ENCODE measurements at places on chromosomes 1 and 21.

GRCh38 chr1:69743146-69743545 lies 175.4 kb downstream of the LRRC7 start:
- no peak for DNase-seq

GRCh38 chr1:155308493-155309422 lies at the start of gene FDPS:
Gene FDPS (plus strand): TSS chr1:155308866. CDS start chr1:155309790, 924 bp downstream.
- peak; percentile 94 for DNase-seq

GRCh38 chr1:145690587-145691558 lies 16.3 kb downstream of the PDZK1 start:
- peak; percentile 56 for DNase-seq

DNA sequence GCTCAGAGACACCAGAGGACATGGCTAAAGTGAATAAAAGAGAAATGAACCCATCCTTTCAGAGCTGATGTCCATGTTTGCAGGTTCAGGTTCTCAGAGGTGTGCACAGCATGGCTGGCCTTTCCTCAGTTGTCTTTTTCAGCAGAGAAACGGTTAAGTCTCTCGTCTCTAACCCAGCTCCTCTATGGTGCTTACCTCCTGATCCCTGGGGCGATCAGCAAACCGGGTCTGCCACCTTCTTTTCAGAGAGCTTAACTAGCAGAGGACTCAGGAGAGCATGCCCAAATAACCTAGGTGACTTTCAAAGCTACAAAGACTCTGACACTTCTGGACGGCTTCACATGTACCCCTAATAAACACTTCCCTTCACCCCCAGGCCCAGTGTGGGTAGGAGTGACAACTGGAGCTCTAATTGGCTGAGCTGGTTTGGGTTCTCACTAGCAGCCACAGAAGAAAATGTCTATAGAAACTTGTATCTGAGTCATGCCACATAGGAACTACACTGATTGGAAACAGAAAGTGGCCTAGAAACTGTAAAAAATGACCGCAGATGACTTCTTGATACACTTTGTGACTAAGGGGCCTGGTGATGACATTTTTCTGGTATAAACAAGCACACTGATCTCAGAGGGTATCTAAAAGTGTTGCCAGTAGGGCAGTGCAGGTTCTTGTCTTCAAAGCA lies at the start of gene AIM2:
TSS of gene AIM2 (minus strand) at position 329 of the 682 bp plus-strand sequence. CDS start 3,267 bp downstream, outside the sequence.
- no peak for DNase-seq

DNA sequence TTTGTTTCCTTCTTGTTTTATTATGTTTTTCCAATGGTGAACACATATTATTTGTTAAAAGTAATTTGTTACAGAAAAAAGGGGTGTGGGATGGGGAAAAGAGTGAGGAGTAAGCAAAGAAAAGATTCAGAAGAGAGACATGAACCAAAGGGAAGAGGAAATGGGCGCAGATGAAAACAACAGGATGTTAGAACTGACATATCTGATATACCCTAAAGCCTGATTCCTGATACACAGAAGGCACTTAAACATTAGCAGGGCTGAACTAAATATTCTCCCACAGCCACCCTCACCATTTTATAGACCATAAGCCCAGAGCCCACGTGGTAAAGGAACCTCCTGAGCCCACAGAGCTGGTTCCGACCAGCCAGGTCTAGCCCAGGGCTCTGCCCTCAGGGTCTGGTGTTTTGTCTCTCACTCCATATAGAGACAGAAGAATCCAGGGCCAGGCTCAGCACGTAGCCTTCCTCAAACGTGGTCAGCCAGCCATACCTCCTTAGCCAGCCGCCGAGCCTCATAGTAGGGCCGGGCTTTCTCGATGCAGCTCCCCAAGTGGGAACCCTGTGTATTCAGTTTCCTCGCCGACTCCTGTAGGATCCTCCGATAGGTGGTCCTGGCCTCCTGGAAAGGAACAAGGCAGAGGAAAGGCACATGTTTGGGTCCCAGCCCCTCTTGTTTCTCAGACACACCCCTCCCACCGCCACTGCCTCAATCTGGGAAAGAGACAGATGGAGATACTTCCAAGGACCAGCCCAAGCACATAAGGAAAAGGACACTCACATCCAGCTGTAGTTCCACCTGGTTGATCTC lies 9.5 kb downstream of the SH3BP5L start:
- no peak for DNase-seq

DNA sequence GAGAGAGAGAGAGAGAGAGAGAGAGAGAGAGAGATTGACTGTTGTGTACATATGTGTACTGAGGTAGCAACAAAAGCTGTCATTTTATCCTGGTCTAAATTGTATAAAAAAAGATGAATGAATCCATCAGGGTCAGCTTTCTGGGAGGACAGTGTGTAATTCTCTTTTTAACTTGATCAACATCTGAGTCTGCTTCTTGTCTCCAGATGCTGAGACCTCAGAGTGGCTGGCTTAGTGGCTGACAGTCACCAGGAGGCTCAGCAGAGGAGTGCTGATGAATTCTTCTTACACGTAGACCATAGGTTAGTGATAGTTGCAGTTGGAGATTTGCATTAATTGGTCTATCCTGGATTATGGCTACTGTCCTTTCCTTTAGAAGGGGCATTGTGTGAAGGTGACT lies 28.5 kb upstream of the PLXNA2 start:
- no peak for DNase-seq

- DNase-seq = no peak
Measured at GRCh38 chr1:37255868-37256267, 218.5 kb upstream of the ZC3H12A start.

DNA sequence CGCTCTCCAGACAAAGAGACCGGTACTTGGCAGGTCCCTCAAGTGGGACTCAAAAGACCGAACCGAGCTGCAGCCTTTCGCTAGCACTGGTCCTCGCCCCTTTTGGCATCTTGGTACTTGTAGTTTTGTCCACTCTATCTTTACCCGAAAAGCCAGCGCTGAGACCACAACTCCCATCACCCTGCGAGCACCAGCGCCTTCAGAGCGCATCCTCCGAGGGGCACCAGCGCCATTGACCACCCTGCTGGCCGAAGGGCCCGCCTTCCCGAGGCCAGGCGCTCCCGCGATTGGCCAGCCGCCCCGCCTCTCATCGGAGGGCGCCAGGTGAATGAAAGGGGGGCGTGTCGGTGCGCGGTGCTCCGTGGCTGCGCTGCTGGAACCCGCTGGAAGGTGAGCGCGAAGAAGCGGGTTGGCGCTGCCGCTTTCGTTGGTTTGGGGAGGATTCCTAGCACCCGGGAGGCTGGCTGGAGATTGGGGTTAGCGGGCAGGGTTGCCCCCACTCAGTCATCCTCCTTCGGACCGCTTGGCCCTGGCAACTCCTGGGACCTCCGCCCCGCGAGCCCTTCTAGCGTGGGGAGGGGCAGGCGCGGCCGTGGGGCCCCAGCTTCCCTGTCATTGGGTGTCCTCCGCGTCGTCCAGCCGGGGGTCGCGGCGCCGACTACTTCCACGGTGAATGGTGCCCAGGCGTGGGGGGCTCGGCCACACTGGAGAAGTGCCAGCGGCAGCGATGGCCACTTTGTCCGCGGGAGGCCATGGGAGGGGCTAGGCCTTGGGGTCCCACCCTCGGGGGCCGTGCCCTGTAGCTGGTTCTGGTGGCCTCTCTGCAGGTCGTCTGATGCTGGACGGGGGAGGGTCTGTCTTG lies at the start of gene ZBTB8B:
TSS of gene ZBTB8B (plus strand) at position 357 of the 862 bp plus-strand sequence. CDS start 5,553 bp downstream, outside the sequence.
- DNase-seq = peak; percentile 62

DNA sequence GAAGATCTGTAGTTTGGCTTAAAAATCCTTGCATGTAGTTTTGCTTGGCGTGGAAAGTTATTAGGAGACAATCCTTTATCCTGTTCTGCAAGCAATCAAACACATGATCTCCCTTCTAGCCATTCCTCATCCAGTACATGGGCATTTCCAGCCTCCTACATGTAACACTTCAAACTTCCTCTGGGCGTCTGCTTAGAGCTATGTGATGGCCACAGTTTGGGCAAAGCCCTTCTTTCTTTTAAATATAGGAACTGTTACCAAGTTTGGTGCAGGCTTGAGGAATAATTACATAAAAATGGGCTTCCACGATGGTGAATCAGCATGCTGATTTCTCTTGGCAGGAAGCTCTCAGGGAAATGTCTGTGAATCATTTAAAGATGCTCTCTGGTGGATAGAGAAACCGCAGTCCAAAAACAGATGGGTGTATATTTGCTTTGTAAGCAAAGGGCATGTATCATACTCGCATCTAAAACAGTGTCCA lies 176.9 kb upstream of the FMN2 start:
- no peak for DNase-seq

DNA sequence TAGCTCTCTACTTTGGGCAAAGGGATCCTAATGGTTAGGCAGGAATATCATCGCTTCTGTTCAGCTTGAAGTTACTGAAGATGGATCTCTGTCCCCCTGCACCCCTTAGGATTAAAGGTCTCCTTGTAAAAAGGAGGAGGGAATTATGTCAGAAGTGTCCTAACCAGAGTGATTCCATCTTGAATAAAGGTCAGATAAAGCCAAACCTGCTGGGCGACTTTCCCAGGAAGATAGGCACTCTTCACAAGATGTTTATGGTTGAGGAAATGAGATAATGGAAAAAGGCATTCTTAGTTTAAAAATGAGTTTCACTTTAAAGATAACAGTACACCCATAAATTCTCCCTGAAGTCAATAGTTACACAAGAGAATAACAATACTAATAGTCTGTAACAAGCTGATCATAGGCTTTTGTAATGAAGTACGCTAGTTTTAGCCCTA lies 1.7 kb upstream of the NENF start:
- no peak for DNase-seq

DNA sequence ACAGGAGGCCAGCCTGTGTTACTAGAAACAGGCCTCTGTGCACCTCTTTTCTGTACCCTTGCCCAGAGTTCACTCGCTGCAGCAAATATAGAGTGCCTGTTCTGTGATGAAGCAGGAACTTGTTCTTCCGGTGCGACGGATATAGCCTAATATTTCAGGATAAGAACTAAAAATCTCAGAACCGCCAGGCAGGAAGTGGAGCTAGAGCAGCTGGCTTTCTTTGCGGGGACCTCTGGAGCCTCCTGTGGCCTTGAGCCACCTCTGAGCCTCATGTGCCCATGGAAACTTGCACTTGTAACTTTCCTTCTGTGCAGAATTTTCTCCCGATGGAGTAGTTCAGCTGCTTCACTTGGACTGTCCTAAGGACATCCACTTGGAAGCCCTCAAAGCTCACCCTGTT lies 44.5 kb upstream of the VAMP3 start:
- DNase-seq = no peak

DNA sequence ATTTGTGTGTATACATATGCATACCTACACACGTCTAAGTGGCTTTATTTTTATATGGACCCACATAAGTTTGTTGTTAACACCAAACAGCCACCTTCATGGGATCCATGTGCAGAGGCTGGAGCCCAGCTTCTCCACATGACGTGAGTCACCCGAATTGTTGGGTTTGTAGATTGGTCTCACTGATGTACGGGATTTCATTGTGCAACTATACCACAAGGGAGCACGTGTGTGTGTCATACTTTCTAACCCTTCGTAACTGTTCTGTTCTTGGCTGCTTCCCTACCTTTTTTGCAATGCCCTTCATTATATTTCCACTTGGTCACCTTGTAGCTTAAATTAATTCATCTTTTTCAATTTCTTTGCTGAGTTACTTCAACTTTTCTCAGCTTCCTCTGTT lies 21.0 kb downstream of the SPRTN start:
- DNase-seq = no peak

GRCh38 chr1:154459080-154459479 lies 42.9 kb upstream of the TDRD10 start:
- DNase-seq = no peak

- DNase-seq = no peak
Measured at GRCh38 chr1:117682372-117682771, 76.5 kb downstream of the TENT5C start.

DNA sequence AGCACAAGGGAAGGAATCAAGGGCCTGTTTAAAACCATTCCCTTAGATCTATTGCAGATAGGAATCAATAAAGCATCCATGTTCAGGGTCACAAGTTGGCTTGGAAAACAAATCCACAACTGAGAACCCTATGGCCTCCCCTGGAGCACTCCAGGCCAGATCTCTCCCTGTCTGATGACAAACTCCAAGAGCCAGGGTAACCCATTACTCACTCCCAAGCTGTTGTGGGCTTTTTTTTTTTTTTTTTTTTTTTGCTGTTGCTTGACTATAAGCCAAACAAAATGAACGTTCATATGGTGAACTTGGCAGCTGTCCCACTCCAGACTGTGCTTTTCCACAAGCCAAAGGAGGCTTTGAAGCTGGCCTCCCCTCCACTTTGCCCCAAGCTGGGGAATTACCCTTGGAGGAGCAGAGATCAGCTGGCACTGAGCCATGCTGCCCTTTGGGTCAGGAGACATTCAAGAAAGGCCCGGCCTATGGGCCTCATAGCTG lies 35.7 kb upstream of the VAV3 start:
- DNase-seq = no peak

DNA sequence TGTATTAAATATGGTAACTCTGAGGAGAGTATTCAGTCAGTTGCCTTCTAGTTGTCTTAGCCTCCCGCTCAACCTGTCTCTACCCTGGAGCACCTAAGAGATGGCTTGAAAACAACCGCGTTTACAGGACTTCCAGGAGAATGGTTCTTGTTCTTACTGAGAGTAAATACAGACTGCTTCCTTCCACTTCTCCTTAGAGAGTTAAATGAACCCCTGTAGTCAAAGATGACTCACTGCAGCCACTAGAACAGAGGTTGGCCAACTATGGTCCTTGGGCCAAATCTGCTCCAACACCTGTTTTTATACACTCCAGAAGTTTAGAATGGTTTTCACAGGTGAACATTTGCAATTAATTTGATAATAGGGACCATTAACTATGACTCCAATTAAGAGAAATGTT lies 60.1 kb upstream of the ASB17 start:
- no peak for DNase-seq

- no peak for DNase-seq
Measured at GRCh38 chr1:150762552-150762951, 3.0 kb downstream of the CTSS start.

GRCh38 chr21:41821081-41821755 lies 54.4 kb upstream of the RIPK4 start:
- no peak for DNase-seq

GRCh38 chr1:222523852-222524251 lies 24.1 kb downstream of the HHIPL2 start:
- DNase-seq = no peak

DNA sequence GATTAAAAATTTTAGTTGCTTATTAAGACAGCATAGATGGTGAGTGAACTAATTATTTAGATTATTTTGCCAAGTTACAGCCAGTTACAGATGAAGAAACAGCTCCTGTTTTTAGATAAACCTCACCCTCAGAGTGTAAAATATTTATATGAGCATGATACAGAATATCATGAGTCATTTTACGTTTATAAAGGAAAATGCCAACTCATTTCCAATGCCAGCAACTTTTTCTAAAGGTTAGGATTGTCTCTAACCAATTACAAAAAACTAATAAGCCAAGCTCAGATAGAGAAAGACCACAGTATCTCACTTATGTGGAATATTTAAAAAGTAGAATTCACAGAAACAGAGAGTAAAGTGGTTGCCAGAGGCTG lies 590.1 kb downstream of the LTN1 start:
- DNase-seq = no peak

DNA sequence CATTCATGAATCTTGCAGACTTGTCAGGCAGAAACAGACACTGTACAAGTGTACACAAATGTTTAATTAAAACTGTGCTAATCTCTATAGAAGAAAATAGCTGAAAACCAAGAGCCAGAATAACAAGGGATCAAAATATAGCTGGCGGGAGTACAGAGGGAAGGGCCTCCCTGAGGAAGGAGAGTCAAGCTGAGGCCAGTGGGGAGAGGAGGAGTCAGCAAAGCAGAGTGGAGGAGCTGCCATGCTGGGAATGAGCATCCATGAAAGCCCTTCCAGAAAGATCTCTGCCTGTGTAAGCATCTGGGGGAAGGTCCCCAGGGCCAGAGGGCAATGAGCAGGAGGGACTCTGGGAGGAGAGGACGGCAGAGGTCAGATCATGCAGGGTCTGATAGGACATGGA lies 15.1 kb downstream of the SLAMF8 start:
- no peak for DNase-seq
